ENCODE measurements at places on chromosomes 4 and X.

- no peak for DNase-seq
Measured at GRCh38 chrX:255923-256331, 25.3 kb upstream of the PLCXD1 start.

DNA sequence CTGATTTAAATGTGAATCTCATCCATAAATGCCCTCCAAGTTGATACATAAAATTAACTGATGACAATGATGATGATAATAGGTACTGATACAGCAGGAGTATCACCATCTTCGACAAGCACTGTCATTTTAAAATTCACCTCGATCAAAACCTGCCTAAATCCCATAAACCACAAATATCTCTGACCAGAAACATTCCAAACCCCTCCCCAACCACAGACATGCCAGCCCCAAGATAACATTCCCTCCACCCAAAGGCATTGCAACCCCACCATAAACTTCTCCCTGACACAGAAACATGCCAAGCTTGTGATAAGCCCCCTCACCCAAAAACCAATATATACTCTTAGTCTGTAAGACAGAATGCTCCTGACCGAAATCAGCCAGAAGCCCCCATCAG, 63.7 kb upstream of the WDFY3 start:
- no peak for DNase-seq

- no peak for DNase-seq
Measured at GRCh38 chr4:20395160-20395773, 143.6 kb downstream of the SLIT2 start.

GRCh38 chr4:144645102-144645630, 790 bp upstream of the HHIP start:
- no peak for DNase-seq

DNA sequence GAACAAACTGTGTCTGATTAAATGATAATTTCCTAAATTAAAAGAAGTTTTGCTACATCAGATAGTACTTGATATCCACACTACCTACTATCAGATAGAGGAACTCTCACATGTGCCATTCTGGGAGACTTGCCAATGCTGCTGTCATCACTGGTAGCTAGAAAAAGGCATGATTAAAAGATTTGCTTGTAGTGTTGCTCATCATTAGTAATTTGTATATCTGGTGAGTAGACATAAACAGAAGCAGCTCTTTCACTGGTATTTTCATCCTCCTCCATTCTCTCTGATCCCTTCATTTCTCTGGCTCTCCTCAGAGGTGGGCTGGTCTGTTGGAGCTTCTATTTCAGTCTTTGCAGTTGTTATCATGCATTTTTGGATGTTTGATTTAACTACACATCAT, 56.0 kb downstream of the SPRY1 start:
- peak; percentile 61 for DNase-seq

- DNase-seq, result no peak
Measured at GRCh38 chr4:118957722-118958445, 69.2 kb downstream of the SYNPO2 start.

GRCh38 chr4:12110627-12111026, 681.9 kb upstream of the HS3ST1 start:
- DNase-seq, result no peak

DNA sequence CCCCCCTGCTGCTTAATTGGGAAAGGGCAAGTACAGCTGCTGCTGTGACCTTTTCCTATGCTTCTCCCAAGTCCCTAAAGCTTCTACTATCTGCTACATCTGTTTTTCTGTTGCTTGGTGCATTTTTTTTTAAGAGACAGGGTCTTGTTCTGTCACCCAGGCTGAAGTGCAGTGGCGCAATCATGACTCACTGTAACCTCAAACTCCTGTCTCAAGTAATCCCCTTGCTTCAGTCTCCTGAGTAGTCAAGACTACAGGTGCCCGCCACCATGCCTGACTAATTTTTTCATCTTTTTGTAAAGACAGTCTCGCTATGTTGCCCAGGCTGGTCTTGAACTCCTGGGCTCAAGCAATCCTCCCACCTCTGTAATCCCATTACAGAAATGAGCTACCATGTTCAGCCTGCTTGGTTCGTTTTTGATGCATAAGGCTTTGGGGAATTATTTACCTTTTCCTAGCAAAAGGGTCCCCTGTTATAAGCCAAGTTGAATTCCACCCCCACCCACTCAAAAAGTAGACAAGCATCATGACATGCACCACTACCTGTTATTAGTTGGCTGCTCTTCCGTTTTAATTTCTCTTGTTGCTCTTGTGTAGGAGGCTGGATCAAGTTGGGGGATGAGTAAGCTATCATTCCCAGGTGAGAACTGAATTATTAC, 39.6 kb downstream of the DGKK start:
- DNase-seq, result no peak

GRCh38 chrX:9267415-9267814, 197.4 kb upstream of the TBL1X start:
- DNase-seq, result no peak

DNA sequence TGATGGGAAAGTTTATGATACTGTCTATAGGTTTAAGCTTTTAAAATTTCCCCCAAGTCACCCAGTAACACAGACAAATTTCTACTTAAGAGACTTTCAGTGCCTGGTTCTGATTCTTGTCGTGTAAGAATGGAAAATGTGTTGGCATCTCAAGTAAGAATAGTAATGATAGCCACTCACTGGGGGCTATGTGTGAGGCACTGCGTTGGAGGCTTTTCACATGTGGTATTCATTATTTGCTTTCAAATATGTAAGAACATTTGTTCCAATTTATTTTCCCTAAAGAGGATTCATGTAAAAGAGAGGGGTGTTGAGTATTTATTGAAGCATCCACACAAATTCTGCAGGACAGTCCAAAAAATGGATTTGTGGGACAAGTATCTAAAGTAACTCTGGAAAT, 143.6 kb downstream of the FNIP2 start:
- DNase-seq, result no peak

- DNase-seq, result no peak
Measured at GRCh38 chr4:103673983-103674382, 45.8 kb downstream of the TACR3 start.

GRCh38 chr4:70715097-70715496, 6.7 kb upstream of the RUFY3 start:
- DNase-seq, result no peak

DNA sequence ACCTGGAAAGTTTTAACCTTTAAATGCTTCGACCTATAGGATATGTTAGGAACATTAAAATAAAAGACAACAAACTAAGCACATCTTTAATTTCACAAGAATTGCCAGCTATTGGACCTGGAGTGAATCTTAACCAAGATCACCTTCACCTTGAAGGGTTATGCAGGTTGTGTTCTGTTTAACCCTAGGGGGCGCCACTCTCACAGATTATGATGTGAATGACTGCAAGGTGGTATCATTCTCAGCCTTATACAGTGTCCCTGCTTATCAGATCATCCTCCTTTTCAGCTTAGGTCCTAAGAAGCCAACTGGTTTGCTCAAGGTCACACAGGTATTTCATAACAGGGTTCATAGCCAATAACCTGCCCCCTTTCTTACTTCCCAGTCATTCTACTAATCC, 23.5 kb downstream of the INTS6L start:
- DNase-seq, result no peak

- DNase-seq, result peak; percentile 57
Measured at GRCh38 chr4:168486912-168487281, 6.6 kb upstream of the DDX60L start.

DNA sequence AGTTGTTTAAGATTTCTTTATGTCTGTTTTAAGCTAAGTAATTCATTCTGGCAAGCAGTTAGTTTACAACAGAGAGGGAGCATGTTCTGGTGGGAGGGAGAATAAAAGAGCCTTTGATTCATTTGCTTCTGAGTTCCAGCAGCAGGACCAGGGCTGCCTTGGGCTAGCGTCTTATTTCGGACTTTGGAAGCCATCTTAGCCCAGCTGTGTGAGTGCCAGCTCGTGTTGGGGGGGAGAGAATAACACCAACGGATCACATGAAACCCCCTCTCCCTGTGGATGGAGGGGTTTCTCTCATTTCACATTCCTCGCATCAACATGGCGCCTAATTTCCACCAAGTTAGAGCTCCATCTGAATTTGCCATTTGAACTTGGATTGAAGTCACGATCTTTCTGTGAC, 7.4 kb downstream of the GAB1 start:
- DNase-seq, result no peak

DNA sequence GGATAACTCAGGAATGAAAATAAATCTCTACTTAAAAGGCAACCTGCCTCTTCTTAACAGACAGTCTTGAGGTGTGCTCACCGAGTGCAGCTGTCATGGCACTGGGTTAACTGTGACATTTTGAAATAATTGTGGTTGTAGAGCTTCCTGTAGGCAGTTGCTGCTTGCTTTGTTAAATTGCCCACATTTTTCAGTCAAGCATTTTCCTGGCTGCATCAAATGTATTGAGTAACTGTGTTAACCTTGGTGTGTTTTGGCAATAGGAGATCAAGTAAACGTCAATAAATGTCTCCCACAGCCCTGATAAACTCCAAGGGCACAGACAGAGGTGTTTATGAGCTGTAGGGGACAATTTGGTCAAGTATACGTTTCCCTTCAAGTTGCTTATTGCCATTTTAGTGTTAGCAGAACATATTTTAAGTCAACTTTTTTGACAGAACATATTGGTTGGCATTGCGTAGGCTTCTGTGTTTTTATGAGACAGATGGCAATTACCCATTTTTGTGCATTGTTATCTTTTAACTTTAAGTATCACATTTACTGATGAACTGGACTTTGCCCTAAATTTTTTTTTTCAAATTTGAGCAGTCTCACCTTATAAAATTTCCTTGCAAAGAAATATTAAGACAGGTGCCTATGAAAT, 527.4 kb downstream of the C4orf33 start:
- DNase-seq, result no peak

DNA sequence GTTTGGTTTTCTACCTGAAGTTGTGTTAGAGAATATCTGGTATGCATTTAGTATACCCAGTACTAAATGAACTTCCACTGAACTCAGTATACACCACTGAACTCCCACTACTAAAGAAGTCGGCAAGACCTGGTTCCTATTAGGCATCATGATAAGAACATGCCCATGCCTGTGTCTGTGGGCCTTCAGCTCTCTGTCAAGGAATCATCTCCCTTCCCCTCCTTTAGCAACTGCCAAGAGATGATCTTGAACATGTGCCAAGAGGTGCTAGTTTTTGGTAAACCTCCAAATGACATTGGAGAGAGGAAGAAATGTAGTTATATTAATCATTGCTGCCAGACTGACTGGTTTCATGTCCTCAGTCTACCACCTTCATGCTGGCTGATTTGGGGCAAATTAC, 113.2 kb downstream of the ATP10D start:
- no peak for DNase-seq

- DNase-seq, result no peak
Measured at GRCh38 chrX:69987691-69988090, 62.0 kb downstream of the AWAT2 start.

- no peak for DNase-seq
Measured at GRCh38 chr4:2075987-2076907, 17.1 kb downstream of the NAT8L start.

DNA sequence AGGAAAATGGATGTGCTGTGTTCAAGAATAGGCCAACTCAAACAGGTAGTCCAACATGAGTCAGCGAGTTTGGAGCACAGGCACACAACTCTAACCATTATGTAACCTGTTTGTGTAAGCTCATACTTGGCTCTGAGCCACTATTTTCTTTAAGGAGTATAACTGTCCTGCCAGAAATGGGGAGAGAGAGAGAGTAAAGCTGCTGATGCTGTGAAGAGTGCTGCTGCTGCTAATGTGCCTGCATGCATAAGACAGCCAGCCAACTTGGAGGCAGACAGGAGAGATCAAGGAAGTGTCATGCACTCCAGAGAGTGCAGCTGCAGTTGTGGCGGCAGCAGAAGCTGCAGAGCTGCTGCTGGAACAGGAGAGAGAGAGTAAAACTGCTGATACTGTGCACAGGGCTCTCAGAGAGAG, 11.7 kb upstream of the STATH start:
- DNase-seq, result no peak

GRCh38 chrX:10569946-10570345, 50.4 kb downstream of the MID1 start:
- no peak for DNase-seq

DNA sequence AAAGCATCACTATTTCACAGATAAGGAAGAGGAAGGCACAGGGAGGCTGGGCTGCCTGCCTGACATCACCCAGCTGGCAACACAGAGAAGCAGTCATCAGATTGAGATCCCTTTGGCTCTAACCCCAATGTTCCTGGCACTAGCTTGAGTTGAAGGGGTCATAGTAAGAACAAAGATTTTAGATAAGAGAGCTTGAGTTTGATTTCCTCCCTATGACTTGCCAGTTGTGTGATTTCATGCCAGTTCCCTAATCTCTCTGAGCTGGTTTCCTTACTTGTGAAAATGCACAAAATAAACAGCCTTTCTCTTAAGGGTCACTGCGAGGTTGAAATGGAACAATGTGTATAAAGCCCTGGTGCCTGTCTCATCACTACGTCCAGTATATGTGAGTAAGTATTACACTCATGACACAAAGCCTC, 475.4 kb upstream of the HS3ST1 start:
- peak; percentile 3 for DNase-seq

All from stromal cell of bone marrow (primary cell).